ENCODE measurements at places on chromosomes 7 and 10.

DNA sequence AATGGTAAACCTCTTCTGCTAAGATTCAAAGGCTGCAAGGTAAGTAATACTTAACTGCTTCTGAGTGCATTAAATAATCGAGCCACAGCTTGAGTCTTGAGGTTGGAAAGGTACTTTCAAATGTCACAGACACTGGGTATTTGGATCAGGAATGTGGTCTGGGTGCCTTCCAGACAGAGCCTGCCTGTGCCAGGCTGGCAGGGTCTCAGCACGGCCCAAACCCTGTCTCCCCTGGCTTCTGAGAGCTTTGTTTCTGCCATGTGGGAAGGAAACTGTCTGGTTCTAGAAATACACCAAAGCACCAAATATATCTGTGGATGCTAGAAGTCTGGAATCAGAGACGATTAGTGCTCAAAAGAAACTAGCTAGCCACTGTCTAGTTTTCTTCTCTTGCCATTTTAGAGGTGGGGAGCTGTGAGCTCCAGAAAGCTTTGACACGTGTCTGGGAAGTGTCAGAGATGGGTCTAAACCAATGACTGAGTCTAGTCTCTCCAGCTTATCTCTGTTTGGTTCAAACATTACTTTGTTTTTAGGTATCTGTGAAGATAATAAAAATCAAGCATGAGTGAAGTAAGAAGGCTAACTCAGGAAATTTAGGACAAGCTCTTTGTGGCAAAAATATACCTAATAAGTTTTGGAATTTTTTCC is 162.8 kb downstream of the CYP26A1 start:
- no peak for DNase-seq

DNA sequence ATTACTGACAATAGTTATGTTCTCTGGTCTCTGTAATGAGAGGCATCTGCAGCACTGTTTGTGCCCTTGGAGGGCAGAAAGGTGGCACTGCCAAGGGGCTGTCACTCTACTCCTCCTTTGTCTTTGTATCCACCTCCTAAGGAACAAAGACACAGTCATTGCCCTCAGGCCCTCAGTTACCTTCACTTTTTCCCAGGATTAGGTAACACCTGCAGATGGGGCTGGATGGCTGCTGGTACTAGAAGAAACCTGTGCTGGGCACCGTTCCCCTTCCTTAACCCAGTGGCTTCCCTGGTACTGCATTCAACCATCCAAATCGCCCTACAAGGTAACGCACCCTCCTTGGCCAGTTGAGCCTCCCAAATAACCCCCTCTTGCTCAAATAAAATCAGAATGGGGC is 246.9 kb upstream of the NEBL start:
- DNase-seq: no peak

GRCh38 chr7:2030475-2031450 is 202.0 kb downstream of the MAD1L1 start:
- peak; percentile 35 for DNase-seq

GRCh38 chr10:23512355-23513058 is 73.6 kb downstream of the OTUD1 start:
- DNase-seq: no peak

DNA sequence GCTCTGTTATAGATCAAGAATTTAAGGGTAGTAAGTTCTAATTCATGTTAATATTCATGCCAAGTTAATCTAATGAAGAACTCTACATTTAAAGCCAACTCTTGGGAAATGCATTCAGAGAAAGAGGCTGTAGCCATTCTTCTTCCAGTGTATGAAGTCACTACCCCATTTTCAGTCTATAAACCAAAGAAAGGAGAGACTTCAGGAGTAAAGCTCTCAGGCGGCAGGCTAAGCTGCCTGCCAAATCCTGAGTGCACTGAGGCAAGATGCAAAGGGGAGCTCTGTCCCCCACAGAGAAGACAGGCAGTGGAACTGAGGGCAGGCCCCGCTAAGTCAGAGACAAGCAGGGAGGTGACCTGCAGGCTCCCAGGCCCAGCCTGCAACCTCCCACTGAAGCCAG is 41.5 kb downstream of the SLIT1 start:
- no peak for DNase-seq

- DNase-seq: no peak
These were observed 108.9 kb upstream of the PLXDC2 start for GRCh38 chr10:19707376-19707775.

DNA sequence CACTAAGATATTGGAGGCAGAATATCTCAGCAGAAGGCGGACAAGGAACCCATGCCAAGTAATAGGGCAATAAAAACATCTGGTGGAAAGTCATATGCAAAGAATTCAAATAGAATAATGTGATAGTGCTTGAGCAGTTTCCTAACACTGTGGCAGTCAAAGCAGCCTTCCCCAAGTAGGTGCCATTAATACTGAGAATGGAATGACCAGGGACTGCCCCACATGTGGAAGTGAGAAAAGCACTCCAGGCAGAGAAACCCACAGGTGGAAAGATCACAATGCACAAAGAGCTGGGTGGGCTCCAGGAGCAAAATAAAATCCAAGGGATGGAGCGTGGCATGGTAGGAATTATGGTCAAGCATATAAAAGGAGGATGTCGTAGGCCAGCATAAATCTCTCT is 64.4 kb upstream of the NME8 start:
- no peak for DNase-seq

DNA sequence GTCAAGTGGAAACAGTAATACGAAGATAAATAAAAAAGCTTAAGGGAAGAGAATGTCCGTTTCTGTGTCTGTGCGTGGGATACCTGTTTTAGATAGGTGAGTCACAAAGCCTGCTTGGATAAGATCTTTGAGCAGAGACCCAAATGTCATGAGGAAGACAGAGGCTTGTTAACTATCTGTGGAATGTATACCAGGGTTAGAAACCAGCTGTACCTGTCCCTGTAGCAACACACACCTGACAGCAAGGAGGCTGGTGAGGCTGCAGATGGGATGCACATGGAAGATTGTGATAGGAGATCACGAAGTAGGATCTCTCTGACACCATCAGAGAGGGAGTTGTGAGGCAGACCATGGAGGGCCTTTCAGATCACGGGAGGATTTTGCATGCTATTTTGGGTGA is 105.3 kb downstream of the ARHGAP21 start:
- DNase-seq: no peak

- no peak for DNase-seq
These were observed 496.9 kb upstream of the CELF2 start for GRCh38 chr10:10520491-10521385.

DNA sequence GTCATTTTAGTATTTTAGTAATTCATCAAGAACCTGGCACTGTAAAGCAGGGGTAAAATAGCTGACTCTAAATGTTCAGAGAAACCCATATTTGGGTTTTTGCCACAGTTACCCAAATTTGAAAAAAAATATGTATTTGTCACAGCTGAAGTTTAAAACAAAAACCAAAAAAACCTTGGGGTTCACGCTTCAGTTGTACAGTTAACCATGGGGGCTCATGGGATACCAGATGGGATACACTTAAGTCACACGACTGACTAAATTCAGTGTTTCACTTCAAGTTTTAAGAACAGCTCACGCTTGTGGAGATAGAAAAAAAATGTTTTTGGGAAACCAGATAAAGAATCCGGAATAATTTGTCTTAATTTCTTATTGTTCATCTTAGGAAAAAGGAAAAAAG is 2.1 kb downstream of the ARL3 start:
- DNase-seq: no peak

- no peak for DNase-seq
These were observed 166.8 kb downstream of the IQUB start for GRCh38 chr7:123367484-123368122.

GRCh38 chr10:53997953-53998352 is 803.1 kb downstream of the PCDH15 start:
- no peak for DNase-seq

DNA sequence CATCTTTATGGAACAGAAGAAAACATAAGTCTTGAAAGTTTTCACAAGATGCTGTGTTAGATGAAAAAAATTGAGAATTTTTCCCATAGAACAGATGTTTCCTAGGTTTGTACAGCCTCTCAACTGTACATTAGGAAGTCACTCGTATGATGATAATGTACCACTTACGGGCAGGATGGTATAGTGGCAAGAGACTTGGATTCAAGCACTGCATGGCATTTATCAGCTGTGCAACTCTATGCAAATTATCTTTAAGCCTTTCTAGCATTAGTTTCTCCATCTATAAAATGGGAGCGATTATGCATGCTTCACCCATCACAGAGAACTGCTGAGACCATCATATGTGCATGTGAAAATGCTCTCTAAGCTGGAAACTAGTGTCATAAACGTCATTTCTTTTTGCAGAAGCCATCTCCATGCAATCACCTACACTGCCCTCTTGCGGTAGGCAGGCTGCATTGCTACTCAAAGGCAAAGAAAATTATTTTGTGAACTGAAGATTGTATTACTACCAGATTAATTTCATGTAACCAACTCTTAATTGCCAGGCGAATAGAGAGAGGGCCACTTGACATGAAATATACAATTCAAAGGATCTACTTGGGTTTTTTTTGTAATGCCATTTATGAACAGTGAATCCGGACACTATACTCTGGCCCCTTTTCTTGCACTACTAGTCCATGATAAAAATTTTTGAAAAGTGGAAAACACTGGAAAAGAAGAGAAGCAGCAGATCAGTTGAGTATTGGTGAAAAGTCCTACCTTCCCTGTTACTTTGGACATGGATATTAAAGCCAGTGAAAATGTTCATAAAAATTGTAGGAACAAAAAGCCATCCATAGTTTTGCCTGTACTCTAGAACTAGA is 102.3 kb downstream of the JAZF1 start:
- peak; percentile 44 for DNase-seq

- no peak for DNase-seq
These were observed 982.1 kb upstream of the MBL2 start for GRCh38 chr10:53754596-53755250.

- DNase-seq: peak; percentile 41
These were observed 14.0 kb downstream of the LRGUK start for GRCh38 chr7:134140889-134141867.
